ENCODE measurements at places on chromosomes 12 and 14.
A peak's percentile ranks its signal among the peaks of the same experiment; 100 is the strongest.

DNA sequence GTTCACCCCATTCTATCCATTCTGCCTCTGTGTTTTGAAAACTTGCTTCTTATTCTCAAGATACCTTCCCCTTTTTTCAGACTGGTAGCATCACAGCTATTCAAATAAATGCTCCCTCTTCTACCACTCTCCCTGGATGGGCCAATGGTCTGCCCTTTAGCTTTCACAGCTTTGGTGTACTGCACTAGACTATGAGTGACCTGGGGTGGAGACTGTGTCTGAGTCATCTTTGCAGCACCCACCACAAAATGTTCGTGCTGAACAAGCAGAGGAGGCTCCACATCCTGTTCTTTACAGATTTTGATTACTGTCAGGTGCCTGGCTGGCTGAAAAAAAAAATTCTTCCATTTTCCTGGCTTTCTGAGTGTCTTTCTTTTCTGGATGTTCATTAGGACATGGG lies 1104.1 kb upstream of the TMEM132C start:
- no peak for DNase-seq

DNA sequence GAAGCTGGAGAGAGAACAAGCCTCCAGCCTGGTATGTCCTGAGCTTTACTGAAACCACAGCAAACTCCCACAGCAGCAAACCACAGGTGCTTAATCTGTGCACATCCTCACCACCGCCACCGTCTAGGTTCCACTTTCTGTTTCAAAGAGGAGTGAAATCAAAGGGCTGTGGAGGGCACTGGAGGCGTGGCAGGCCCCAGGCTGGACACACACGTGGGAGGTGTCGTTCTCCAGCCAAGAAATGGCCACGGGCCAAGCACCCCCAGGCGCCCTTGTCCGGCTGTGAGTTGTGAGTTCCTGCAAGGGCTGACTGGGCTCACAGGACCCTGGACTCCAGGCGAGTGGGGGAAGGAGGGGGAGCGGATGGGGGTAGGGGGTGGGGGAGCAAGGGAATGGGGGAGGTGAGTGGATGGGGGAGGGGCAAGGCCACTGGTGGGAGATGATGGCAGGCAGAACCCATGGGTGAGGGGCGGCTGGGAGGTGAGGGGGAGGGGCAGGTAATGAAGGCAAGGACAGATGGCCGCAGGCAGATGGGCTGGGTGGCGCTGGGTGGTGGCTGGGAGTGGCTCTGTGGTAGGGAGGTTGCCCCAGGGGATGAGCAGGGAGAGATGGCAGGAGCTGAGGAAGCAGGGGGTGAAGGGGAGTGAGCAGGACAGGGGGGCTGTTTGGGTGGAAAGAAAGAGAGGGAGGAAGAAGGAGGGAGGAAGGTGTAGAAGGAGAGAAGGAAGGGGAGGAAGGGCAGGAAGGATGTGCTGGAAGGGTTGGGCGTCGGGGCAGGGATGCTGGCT lies 86.7 kb downstream of the NCOR2 start:
- no peak for DNase-seq

GRCh38 chr12:1457901-1458300 lies 136.5 kb downstream of the FBXL14 start:
- DNase-seq: no peak

- peak; percentile 16 for DNase-seq
These were observed 248.8 kb downstream of the APAF1 start for GRCh38 chr12:98893675-98894411.

- no peak for DNase-seq
These were observed 1.2 kb downstream of the ESRRB start for GRCh38 chr14:76376878-76377734.

DNA sequence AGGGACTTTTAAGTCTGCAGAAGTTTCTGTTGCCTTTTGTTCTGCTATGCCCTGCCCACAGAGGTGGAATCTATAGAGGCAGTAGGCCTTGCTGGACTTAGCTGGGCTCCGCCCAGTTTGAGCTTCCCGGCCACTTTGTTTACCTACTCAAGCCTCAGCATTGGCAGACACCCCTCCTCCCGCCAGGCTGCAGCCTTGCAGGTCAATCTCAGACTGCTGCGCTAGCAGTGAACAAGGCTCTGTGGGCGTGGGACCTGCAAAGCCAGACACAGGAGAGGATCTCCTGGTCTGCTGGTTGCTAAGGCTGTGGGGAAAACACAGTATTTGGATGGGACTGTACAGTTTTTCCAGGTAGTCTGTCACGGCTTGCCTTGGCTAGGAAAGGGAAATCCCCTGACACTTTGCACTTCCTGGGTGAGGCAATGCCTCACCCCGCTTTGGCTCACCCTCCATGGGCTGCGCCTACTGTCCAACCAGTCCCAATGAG lies 43.7 kb downstream of the CCDC59 start:
- DNase-seq: peak; percentile 26

GRCh38 chr14:69643430-69644200 lies 32.2 kb downstream of the SUSD6 start:
- no peak for DNase-seq

Data from endothelial cell (in vitro differentiated cells).